Stimulated activated CD4-positive, alpha-beta T cell treated with anti-CD3 and anti-CD28 coated beads, Interleukin-1b, Interleukin-23, amount 100 ng/mL, for 1 hour (primary cell): ENCODE measurements at places on chromosomes 1 and 21.
A peak's percentile ranks its signal among the peaks of the same experiment; 100 is the strongest.

- DNase-seq: no peak
Measured at GRCh38 chr1:73813716-73814115, 384.3 kb downstream of the LRRIQ3 start.

- no peak for DNase-seq
Measured at GRCh38 chr1:33815061-33815460, 48.8 kb upstream of the HMGB4 start.

DNA sequence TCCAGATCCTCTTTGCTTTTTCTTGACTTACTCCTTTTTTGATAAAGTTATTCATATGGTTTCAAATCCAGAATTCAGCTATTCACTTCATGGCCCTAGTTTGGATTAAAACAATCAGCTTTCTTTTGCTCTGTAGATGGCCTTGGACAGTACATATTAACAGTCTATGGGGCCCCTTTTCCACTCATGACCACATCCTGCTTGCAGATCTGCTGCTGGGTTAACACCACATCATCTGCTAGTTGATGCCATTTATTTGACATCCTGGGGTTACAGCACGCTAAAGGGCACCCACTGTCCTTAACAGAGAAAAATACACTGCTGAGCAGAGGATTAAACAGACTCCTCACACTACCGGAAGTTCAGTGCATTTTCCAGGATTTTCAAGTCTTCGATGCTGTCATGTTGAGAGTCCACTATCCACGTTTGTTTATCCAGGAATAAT lies 941 bp upstream of the IFI16 start:
- peak; percentile 11 for DNase-seq

DNA sequence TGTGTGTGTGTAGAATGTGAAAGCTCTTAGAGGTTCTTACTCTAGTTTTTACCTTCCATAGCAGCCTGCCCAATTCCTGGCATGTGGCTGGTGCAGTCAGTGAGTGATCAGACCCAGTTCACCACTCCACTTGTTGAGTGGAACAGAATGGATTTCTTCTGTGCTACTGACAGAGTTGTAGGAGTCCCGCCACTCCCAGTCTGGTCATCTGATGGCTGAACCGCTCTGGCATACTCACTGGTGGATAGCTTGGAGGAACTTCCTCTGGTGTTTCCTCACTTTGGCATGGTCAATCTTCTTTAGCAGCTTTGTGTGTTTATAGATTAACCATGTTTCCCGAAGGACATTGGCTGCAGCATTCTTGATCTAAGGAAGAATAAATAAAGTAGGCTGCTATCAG lies 106.7 kb upstream of the ADAR start:
- DNase-seq: no peak

GRCh38 chr1:230330157-230330556 lies 96.0 kb downstream of the PGBD5 start:
- no peak for DNase-seq

GRCh38 chr1:148290881-148291280 lies 138.8 kb upstream of the NBPF11 start:
- no peak for DNase-seq

GRCh38 chr1:1399872-1400575 lies 889 bp upstream of the CCNL2 start:
- no peak for DNase-seq

DNA sequence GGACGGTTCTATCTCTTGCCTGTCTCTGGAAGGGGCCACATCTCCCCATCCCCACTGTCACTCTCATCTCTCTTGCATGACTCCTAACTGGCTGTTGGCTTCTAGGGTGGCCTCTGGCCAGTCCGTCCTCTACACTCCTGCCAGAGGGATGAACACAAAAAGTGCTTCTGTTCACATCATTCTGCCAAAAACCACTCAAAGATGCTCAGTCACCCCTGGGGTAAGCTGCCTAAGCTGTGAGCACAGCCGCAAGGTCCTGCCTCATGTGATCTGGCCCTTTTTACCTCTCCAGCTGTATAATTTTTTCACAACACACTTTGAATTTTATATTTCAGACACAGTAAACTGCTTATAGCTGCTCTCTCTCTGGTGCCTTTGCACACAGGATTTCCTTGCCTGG lies 97.6 kb upstream of the CD34 start:
- no peak for DNase-seq

- no peak for DNase-seq
Measured at GRCh38 chr1:77413541-77414335, 131.9 kb downstream of the AK5 start.

DNA sequence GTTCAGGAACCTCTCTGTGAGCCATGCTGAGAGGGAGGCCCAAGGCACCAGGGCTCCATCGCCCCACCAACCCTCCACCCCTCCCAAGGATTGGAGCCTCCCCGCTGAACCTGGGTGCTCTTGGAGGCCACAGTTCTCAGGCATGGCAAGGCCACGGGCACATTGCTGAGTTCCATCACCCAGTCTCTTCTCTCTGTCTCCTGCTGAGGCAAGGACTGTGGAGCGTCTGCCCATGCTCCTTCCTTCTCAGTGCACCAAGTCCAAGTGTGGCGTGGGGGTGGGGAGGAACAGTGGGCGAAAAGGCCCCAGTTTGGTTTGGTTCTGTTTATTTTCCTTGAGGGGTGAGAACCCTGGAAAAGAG lies 2.8 kb upstream of the KNCN start:
- no peak for DNase-seq

DNA sequence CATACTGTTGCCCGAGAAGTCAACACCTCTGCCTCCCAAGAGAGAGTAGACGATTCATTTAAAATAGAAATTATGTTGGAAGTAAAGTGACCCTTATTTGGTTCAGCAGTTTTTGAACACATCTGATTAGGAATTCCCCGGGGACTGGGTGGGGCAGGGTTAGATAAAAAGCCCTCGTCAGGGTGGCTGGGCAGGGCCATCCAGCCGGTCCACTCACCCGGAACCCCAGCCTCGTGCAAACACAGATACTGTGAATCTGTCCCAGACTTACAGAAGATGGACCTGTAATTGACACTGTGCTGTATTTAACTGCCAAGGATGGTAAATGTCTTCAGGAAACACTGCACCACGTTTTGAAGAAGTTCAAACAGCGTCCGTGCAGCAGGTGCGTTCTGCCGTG lies 63.7 kb downstream of the PRDM16 start:
- no peak for DNase-seq

- DNase-seq: no peak
Measured at GRCh38 chr21:38319781-38320180, 63.0 kb downstream of the KCNJ15 start.

DNA sequence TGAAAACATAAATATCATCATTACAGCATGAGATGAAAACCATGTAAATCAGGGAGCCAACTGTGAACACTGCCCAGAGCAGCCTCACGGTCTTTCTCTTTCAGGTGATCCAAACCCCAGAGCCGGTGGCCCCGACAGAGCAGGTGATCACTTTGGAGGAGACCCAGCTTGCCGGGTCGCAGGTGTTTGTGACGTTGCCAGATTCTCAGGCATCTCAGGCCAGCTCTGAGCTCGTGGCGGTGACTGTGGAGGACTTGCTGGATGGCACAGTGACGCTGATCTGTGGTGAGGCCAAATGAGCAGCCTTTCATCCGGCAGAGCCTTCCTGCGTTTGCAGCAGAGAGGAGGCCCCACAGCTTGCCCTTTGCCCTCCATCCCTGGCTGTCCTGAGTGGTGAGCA lies 37.2 kb upstream of the EPHA8 start:
- no peak for DNase-seq

DNA sequence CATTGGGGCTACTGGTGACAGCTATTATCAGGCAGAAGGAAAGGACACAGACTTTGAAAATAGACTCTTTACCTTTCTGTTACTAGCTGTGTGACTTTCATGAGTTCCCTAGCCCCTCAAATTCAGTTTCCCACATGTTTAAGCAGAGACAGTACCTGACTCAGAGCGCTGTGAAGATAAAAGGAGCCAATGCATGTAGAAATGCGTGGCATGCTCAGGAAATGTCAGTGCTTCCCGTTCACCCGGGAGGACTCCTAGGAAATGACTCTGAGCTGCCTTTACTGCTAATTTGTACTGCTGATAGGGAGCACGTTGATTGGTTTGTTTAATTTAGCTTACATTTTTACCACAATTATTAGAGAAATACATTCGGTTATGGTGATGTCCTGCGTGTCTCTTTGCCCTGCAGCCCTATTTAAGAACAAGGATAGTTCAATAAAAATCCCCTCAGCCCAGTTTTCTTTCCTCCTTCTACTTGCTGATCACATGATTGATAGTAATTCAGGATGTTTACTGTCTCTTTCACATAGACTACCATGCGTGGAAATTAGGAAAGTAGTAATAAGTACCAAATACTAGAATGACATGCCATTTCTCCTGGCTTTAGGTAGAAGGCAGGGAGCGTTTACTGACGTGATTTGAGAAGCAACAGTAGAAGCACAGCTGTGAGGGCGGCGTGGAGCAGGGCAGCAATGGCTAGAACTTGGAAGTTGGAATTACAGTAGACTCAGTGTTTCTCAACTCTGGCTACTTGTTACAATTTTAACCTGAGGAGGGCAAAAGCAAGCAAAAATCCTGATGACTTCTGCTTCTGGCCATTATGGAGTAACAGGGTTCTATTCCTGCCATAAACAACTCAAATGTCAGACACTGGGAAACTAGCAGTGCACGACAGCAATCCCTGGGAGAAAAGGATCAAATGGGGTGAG lies 15.9 kb downstream of the PDIK1L start:
- DNase-seq: no peak

DNA sequence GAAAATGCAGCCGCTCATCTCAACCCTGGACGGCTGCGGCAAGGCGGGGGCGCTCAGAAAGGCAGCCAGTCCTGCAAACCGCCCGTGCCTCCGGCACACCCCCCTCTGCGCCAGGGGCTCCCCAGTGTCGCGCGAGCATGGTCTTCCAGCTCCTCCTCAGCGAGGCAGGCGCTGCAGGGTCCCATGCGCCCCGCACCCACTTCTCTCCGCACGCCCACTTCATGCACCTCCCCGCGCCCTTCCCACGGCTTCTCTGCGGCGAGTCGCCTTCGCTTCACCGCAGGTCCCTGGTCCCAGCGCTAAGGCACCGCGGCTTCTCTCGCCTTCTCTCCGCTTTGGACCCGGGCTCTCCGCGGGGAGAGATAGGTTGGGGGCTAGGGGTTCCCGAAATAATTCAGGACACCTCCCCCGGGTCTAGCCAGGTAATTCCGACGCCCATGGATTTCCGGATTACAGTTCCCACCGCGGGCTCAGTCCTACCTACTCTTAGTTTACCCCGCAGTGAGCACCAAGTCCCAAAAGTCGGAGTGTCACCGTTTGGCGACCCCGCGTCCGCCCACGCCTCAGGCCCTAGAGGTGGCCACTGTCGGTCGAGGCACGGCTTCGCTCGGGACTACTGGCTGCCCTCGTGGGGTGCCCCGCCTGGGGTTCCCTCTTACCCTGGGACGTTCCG lies 67.5 kb downstream of the SYT2 start:
- no peak for DNase-seq

DNA sequence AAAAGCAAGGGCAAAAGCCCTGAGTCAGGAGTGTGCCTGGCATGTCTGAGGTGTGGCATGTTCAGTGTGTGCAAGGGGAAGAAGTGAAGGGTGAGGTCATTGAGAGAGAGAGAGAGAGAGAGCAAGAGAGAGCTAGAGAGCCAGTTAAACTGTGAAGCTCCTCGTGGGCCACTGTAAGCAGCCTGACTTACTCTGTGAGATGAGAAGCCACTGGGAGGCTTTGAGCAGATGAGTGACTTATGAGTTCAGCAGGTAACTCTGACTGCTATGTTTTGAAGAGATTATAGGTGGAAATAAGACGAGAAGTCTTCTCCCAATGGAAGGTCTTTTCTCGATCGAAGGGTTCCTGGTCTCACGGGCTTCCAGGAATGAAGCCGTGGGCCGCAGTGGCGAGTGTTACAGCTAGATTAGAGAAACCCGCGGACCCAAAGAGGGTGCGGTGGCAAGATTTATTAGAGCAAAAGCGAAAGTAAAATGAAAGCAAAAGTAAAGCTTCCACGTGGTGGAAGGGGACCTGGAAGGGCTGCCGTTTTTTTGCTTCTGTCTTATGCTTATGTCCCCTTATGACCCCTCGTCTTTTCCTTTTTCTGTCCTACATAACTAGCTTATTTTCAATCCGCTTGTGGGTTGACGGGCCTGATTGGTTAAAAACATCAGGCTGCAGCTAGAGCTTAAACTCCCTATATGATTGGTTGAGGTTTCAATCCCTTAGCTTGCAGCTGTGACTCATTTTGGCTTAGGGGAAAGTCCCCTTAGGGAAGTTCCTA lies 323.1 kb upstream of the FAM78B start:
- DNase-seq: peak; percentile 9

DNA sequence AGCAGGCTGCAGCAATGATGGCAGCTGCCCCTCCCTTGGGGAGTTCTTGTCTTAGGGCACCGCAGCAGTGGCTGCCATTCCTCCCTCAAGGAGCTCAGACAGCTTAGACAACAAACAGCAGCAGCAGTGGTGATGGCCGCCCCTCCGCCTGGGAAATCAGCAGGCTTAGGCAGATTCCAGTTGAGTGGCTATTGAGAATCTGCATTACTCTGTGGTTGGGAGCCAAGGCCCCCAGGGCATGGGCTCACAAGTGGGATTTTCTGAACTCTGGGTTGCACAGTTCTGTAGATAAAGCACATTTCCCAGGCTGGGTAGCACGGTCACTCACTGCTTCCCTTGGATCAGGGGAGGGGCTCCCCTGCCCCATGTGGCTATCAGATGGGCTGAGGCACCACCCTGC lies 1280.7 kb upstream of the TMPRSS15 start:
- no peak for DNase-seq

GRCh38 chr1:115295904-115296696 lies 41.9 kb downstream of the NGF start:
- no peak for DNase-seq

GRCh38 chr21:29195981-29196669 lies 65.7 kb downstream of the MAP3K7CL start:
- peak; percentile 36 for DNase-seq

- DNase-seq: no peak
Measured at GRCh38 chr1:15042866-15043265, 110.7 kb upstream of the TMEM51 start.
